ENCODE measurements at places on chromosomes 7 and 10.

DNA sequence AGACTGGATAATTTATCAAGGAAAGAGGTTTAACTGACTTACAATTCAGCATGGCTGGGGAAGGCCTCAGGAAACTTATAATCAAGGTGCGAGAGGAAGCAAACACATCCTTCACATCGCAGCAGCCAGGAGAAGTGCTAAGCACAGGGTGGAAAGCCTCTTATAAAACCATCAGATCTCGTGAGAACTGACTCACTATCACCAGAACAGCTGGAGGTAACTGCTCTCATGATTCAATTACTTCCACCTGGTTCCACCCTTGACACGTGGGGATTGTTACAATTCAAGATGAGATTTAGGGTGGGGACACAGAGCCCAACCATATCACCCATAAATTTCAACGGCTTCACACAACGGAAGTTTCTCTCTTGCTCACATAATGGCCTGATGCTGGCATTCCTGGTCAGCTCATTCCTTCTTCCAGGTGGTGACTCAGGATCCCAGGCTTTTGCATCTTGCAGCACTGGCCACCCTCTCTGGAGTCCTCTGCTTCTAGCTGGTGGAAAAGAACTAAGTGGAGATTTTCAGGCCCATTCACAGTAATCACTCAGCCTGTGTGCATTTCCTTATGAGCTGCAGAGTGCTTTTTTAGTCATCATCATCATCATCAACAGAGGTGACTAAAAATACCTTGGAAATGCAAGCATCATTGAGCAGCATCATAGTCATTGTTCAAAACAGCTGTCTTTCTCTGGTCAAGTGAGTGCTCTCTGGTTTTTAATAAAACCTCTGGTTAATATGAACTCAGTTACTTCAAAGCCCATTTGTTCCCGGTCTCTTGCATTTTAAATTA is 308.1 kb downstream of the SFMBT2 start:
- no peak for DNase-seq

- no peak for DNase-seq
Measured at GRCh38 chr7:125386211-125386610, 456.6 kb upstream of the POT1 start.

DNA sequence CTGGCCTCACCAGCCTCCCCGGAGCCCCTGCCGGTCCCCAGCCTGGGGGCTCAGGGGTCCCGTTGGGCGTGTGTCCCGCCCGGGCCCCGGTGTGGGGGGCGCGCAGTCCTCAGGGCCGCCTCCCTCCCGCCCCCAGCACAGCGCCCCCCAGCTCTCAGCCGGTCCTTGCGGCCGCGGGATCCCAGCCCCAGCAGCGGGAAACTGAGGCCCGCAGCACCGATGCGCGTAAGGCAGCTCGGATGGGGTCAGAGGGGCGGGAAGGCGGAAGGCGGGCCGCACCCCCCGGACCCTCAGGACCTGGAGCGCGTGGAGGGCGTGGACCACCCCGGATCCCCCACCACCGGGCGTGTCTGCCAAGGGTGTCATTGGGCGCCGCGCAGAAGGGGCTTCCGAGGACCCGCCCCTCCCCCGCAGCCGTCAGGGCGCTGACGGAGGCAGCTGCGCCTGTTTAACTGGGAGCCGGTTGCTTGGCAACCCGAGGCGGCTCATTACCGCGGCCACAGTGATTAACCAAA is 14.9 kb downstream of the UNCX start:
- DNase-seq = no peak

DNA sequence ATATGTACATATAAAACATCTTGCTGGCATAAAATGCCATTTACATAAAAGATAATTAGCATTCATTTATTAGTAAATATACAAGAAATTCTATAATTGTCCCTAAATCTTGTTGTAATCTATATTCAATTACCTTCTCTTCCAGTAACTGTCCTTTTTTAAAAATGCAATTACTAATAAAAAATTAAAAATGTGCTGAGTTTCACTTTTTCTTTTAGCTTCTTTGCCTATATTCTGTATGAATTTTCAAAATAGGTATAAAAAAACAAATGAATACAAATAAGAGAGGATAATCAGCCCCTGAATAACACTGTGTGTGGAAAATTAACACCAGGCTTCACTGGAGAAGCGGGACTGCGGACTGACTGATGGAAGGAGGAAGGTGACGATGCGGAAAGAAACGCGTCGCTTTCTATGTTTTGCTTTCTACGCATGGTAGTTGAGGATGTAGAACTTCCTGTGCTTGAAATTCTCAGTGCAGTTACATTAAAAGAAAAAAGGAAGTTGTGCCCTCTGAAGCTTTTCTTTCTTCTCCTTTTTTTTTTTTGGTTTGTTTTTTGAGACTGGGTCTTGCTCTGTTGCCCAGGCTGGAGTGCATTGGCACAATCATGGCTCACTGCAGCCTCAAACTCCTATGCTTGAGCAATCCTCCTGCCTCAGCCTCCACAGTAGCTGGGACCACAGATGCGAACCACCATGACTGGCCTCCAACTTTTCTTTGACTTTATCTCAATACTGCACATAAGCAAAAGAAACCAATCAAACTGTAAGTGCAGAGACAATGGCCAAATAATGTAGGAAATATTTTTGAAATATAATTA is 7.4 kb upstream of the ZMYND11 start:
- DNase-seq = peak; percentile 83

- DNase-seq = peak; percentile 5
Measured at GRCh38 chr7:66205741-66206090, 582 bp downstream of the TPST1 start.

- DNase-seq = peak; percentile 29
Measured at GRCh38 chr10:72875250-72876055, 18.1 kb upstream of the OIT3 start.

DNA sequence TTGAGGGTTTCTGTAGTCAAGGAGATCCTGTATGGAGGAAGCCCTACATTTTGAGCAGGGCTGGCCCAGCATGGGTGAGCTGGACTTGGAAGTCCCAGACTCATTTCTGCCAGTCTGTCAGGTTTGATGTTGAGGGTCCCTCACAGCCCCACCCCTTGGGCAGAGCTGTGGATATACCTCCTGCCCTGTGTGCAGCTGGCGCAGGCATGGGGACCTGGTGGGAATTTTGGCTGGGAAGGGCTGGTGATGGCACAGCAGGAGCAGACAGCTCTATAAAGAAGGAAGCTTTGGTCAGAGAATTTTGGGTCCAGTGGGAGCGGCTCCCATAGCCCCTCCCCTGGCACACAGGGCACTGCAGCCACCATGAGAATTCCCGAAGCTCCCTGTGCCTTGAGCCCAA is 482.6 kb downstream of the RPS24 start:
- DNase-seq = no peak

DNA sequence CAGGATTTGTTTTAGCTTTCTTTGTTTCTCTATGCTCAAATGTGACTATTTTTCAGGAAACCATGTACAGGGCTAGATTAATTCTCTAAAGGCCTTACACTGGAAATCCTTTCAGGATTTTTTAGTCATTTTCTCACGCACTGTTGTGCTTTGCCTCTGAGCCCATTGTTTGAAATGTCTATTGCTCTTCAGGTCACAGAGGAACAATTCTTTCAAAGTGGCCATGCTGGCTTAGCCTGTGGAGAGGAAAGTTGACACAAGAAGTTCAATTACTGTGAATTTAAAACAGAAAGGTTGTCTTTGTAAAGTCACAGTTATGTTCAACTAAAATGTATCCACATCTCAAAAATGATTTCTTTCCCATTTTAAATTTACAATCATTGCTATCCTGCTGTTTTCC is 1071.7 kb upstream of the POT1 start:
- no peak for DNase-seq

GRCh38 chr10:130023454-130024230 is 59.6 kb upstream of the EBF3 start:
- no peak for DNase-seq

- DNase-seq = no peak
Measured at GRCh38 chr7:24578052-24578451, 4.8 kb downstream of the PALS2 start.

- no peak for DNase-seq
Measured at GRCh38 chr7:35366167-35367155, 112.6 kb upstream of the TBX20 start.

GRCh38 chr7:106737202-106737562 is 76.2 kb upstream of the CCDC71L start:
- DNase-seq = no peak

DNA sequence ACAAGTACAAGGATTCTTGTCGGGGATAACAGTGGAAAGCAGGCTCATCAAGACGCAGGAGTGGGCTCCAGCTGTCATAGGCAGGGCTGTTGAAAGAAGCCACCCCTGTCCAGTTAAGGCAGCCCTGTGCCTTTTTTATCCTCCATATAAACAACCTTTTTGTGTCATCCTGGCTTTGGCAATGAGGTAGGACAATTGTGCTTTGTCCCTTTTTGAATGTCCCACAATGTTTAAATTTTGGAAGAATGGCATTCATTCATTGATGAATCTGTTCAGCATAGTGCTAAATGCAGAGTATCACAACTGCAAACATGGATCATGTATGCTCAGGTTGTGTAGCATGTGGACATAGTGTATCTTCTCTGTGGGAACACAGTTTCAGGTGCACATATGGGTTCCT is 66.7 kb downstream of the UBE3C start:
- DNase-seq = no peak

- peak; percentile 59 for DNase-seq
Measured at GRCh38 chr7:73703757-73704639, 15.5 kb downstream of the STX1A start.

- DNase-seq = no peak
Measured at GRCh38 chr10:98267069-98267893, 713 bp downstream of the LOXL4 start.

GRCh38 chr7:83486536-83486935 is 162.4 kb downstream of the SEMA3E start:
- DNase-seq = no peak

GRCh38 chr10:75212343-75212742 is 1.7 kb downstream of the VDAC2 start:
- no peak for DNase-seq

DNA sequence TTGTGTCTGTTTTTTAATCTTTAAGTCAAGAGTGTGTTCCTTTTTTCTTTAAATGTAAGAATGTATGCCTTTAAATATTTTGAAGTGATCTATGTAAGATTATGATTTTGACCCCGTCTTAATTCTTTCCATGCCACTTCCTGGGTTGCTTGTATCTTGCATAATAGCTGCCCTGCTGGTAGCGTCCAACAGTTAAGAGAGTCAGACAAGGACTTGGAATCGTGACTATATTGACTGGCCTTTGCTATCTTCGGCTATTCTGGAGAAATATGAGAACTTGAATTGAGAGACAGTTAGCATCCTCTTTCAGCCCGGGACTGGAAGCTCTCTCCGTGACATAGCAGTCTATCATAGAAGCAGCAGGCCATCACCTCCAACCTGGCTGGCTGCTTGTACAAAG is 13.0 kb downstream of the NRP1 start:
- DNase-seq = no peak

GRCh38 chr7:100745184-100745583 is 11.8 kb downstream of the ZAN start:
- peak; percentile 39 for DNase-seq

DNA sequence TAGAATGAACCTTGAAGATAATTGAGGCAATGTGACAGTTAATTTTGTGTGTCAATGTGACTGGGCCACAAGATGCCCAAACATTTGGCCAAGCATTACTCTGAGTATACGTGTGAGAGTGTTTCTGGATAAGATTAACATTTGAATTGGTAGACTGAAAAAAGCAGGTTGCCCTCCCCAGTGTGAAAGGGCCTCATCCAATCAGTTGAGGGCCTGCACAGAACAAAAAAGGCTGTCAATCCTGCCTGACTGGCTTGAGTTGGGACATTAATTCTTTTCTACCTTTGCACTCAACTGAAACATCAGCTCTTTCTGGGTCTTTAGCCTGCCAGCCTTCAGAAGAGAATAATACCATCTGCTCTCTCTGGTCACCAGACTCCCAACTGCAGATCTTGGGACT is 56.6 kb upstream of the PDE1C start:
- no peak for DNase-seq

DNA sequence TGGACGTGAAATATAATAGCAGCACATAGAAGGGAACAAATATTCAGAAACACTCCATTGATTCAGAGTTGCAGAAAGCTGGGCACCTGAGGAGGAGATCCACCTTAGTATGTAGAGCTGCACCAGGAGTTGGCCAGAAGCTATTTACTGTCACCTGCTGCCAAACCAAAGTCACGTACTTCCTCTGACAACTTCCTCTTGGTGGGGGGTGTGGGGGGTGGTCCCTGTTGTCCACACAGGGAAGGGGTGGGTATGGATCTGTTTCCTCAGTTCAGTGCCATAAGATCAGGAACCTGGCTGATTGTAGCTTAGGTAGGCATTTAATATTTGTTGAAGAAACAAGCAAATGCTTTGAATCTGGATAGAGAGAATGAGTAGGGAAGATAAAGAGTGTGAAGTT is 264.6 kb downstream of the FRMD4A start:
- DNase-seq = no peak

GRCh38 chr10:78481842-78482241 is 448.2 kb downstream of the RPS24 start:
- DNase-seq = no peak

DNA sequence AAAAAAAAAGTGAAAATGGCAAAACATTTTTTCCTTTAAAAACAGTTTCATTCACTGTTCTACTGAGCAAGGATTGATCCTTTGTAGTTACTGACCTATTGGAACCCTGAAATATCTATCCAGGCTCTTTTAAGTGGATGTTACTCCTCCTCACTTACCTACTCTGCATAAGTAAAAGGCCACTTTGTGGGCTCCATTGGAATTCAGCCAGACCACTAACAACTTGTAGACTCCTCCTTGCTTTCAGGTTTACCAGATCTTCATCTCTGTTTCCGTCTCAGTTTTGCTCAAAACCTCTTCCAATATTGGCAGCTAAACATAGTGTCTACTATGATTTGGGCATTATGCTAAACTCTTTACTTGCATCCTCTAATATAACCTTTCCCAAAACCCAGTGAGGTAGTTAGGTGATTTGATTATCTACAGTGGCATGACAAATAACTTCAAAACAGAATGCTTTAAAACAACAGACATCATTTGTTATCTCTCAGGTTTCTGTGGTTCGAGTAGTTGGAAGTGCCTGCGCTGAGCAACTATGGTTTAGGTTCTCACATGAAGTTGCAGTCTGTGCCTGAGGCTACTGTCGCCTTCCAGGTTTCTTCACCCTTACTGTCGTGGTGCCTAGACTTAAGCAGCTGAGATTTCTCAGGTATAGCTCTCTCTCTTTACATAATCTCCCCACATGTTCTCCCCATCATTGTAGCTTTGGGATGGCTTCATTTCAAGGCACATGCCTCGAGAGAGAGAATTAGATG is 698.2 kb downstream of the REEP3 start:
- DNase-seq = no peak
